ENCODE measurements at places on chromosomes 13 and 19.

- no peak for DNase-seq
These were observed 2.0 kb upstream of the KLF12 start for GRCh38 chr13:74136084-74136658.

DNA sequence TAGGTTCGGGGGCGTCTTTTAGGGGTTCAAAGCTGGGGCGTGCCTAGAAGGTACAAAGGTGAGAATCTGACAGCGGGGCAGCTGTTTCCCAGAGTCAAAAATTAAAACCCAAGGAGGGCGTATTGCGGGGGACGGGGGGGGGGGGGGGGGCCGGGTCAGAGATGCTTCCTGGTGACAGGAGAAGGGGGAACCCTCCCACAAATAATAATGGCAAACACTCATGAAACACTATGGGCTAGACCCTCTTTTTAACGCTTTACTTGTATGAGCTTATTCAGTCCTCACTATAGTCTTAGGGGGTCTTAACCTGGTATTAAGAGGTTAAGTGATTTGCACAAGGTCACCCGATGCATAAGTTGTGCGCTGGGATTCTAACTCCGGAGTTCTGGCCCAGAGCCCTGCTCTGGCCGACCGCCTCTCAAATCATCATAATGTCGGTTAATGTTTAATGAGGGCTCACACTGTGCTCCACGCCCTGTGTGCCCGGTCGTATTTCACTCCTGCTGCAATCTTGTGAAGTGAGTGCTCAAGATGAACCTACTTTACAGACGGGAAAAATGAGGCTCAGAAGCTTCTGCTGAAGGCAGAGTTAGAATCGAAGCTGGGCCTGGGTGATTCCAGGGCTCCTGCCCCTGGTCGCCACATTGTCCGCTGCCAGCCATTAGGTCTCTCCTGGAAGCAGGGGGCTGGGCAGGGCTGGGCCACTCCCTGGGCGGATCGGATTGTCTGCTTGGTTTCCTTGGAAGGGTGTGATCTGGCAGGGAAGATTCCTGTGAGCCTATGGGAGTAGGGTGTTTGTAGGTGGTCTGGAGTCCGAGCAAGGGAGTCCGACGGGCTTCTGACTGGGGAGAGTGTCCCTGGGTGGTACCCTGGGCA, 964 bp downstream of the PAK4 start:
- no peak for DNase-seq

DNA sequence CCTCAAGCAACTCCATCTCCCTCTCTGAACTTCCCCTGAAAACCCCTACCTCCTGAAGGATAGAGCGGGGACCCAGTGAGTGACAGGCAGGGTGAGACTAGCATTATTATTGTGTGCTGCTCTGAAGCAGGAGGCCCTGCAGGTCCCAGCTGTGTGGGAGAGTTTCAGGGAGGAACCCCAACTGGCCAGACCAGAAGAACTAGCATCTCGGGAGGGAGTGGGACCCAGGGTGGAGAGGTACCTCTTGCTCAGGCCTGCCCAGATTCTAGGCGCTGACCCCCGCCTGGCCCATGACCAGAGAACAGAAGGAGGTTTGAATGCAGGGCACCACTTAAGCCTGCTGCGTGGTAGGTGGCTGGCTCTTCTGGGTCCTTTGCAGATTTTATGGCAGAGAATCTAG, 5.7 kb upstream of the LYPD3 start:
- DNase-seq = no peak

GRCh38 chr13:79673310-79673992, 192.5 kb downstream of the NDFIP2 start:
- no peak for DNase-seq

DNA sequence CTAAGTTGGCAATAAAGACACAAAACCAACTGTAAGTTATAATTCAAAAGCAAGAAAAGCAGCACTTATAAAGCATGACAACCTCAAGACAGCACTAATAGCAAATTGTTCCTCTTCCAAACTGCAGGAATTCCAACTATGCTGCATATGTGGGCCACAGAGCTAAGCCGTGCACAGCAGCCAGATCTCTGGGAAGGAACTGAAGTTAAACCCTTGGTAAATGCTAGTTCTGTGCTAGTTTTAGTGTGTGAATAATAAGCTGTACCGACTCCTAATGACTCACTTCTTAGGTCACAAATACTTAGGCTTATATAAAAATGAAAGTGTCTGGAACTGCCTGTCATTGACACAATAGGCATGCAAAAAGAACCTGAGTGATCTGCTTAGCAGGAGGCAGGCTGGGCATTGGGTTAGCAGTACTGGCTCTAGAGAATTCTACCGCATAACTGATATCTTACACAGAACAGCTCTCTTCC, 21.2 kb upstream of the GTF3A start:
- DNase-seq = peak; percentile 28

GRCh38 chr13:40060296-40061007, 405.0 kb downstream of the COG6 start:
- DNase-seq = no peak

GRCh38 chr19:19461306-19461670, 54.1 kb downstream of the TSSK6 start:
- no peak for DNase-seq

DNA sequence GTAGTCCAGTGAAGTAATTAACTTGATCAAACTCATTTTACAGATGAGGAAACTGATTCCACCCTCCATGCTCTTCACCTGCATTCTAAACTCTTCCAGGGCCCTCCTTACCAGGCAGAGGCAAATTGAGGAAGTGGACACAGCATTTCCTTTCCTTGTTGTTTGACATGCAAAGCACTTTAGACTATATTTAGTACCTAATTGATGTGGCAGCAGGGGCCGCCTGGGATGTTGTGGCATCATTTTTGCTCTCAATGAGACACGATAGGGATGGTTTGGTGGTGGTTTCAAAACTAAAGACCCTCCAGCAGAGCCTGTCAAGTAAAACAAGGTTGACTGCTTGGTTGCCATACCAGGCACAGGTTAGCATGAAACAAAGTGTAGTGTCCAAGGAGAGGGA, 7.9 kb downstream of the SIPA1L3 start:
- DNase-seq = no peak

DNA sequence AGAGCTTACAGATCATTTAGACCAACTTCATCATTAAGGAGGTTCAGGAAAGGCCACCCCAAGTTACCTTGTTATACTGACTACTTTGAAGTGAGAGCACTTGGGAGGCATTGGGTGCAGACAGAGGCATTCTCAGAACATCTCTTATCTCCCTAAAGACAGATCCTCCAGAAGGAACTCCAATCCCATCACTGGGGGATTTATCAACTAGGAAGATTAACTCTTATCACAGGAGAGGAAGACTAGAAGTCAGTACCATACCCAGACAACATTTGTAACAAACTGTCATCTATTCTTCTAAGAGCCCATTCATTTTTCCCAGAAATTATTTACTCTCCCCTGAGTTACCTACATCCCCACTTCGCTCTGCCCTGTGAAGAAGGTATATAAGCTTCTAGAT, 5.8 kb upstream of the RFXAP start:
- no peak for DNase-seq
